ENCODE measurements at places on chromosomes 2 and 18.
A peak's percentile ranks its signal among the peaks of the same experiment; 100 is the strongest.

DNA sequence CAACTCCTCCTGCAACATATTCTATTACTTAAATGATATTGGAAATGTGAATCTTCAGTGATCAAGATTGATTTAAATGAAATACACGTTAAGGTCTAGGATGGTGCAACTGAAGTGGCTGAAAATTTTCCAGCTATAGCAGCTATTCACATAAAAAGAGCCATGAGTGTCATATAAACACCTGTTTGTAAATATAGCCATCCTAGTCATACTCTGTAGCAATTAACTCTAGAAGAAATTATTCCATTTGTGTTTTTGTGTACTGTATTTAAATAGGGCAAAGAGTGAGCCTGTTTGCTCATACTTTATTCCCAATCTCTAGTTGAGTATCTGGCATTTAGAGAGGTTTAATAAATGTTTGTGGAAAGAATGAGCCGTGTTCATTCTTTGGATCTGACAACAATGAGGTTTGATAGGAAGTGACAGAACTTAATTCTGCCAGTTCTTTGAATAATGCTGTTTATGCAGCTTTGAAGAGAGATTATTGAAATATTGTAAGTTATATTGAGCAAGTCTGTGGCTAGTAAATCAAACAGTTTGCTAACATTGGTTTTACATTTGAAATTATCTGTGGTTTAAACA is 49.7 kb downstream of the BABAM2 start:
- no peak for DNase-seq

- no peak for DNase-seq
Measured at GRCh38 chr2:58644451-58644850, 403.3 kb upstream of the FANCL start.

DNA sequence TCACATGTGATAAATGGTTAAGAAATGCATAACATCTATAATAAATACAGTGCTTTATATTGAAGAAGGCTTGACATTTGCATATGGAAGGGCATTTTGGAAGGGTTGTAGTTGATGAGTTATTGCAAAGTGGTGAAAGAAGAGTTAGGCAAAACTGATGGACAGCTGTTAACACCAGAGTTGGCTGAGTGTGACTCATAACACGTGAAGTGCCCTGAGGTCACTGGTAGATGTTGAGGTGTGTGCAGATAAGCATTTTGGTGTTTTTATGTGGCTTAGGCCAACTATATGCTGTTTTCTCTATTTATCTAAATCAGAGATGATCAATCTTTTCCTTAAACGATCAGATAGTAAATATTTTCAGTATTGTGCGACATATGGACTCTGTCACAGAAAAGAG is 154.3 kb upstream of the KCNH7 start:
- DNase-seq, result no peak

DNA sequence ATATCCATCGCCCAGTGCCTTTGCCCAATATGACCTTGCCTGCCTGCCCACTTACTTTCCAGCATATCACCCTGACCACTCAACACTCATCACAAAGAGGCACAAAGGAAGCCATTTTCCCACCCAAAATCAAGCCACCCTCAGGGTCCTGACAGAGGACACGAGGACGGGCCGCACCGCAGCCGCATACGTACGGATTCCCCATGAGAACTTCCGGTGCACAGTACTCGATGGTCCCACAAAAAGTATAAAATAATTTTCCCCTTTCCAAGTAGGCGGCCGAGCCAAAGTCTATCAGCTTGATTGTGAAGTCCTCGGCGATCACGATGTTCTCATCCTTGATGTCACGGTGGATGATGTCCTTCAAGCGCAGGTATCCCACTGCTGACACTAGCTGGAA is 10.0 kb upstream of the MTERF4 start:
- DNase-seq, result no peak

GRCh38 chr2:126616606-126617069 is 39.3 kb upstream of the GYPC start:
- DNase-seq, result peak; percentile 16

GRCh38 chr2:228652366-228652765 is 470.9 kb upstream of the SPHKAP start:
- DNase-seq, result no peak

DNA sequence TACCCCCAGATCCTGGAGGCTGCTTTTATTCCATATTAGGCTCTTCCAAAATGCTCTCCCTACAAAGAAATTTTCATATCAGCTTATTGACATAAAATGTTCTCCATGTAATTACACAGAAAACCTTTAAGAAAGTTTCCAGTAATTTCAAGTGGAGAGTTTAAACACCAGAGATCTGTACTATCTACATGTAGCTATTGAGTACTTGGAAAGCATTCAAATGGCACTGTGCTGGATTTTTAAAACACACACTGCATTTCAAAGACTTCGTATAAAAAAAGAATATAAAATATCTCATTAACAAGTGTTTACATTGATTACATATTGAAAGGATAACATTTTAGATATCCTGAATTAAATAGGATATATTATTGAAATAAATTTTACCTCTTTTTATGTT is 182.4 kb upstream of the ZNF521 start:
- DNase-seq, result no peak

DNA sequence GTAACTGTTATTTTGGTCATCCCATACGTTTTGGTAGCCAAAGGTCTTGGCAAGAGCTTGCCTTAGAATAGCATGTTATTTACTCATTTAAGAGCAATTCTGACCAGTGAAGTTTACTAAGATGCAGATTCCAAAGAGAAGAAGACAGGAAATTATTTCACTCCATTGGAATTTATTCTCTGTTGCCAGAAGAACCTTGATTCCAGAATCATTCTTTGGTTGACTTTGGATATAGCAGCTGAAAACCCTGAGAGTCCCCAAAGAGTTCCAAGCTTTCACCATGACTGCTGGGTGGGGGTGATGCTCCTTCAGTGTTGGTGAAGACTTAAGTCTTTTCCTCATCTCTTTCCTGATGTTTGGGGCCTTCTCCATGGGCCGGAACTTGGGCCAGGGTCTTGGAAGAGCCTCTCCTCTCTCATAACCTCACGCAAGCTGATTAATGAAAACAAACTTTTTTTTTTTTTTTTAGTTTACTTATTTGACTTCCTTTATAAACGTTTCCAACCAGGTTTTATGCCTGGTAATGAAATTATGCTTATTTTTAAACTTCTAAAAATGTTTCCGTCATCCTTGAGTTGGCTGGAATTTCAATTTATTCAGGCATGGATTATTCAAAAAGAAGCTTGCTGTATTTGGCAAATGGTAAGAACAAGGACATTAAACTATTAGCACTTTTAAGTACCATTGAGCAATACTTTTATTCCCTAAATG is 192.0 kb downstream of the MTX2 start:
- no peak for DNase-seq

DNA sequence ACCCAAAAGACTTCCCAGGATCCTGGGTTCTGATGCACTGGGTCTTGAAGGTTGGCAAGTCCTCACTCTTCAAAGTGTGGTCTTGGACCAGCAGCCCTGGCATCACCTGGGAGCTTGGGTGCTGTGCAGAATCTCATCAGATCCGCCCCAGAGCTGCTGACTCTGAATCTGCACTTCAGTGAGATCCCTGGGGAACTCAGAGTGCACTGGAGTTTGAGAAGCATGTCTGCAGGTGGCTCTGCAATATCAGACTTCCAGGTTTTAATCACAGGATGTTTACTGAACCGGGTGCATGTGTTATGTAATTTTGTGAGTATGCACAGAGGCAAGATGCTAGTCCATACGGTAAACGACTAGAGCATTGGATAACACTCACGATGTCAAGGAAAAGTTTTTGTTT is 58.0 kb upstream of the BOD1L2 start:
- DNase-seq, result no peak

DNA sequence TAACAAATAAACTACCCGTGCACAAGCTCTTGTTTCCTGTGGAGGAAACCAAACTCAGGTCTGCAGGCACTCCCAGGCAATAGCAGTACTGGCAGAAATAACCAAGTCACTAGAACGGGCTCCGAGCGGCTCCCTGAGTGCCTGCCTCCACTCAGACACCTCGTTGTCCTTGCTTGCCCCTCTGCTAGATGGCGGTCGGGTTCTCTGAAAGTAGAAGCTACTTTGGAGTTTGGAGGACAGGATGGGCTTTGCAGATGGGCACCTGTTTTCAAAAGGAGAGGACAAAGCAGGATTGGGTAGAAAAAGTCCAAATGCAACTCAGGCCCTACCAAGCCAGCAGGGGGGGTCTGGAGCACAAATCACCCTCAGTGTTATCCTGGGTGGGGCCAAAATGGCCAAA is 136.4 kb downstream of the LRRC30 start:
- DNase-seq, result no peak

GRCh38 chr2:150088538-150088937 is 398.9 kb downstream of the RND3 start:
- no peak for DNase-seq

DNA sequence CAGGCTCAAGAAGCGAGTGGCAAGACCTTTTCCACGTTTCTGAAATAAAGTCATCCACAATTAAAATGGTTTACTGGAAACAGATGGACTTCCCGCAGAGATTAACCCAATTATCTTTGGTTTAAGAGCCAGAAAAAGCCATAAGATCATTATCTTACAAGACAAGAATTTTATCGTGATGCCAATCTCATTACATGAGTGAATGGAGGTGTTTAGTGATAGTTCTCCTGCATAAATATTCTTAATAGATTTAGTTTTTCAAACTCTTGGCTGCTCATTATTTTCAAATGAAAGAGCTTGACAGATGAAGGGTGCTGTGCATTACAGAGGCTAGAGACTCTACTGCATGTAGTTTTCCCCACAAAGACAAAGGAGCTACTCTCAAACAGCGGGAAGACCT is 1028.4 kb upstream of the PIK3C3 start:
- no peak for DNase-seq

- peak; percentile 41 for DNase-seq
Measured at GRCh38 chr2:150572961-150573395, 85.5 kb upstream of the RND3 start.

DNA sequence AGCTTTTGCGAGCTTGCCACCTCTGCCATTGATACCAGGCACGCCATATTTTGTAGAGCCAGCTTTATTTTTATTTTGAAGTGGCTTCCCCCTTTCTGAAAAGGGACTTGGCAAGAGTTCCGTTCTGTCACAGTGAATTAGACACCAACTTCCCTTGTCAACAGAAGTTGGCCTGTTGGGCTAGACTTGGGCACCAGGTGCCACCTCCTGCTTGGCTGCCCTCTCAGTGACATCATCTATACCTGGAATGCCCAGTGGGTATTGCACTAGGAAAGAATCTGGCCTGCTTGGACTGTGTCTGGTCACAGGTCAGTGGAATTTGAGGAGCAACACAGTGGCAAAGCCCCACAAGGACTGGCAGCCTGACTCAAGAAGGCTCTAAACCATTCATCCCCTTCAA is 101.0 kb downstream of the BCL2L11 start:
- DNase-seq, result no peak

DNA sequence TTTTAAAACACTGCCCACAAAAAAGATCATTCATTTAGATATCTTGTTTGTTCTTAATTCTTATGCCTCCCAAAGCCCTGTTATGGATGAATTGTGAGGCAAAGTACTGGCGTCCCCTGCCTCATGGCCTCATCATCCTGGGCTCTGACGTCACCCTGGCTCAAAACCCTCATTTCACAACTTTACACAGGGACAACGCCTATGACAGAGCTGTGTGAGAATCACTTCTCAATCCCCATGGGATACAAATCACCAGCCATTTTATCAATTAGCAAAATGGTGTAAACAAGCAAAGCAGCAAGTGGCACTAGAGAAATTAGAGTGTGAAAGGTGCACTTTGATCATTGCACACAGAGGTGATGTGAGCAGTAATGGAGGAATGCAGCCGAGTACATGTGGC is 16.6 kb downstream of the FHOD3 start:
- DNase-seq, result no peak

GRCh38 chr2:116416731-116417377 is 1397.6 kb upstream of the DDX18 start:
- DNase-seq, result no peak

- no peak for DNase-seq
Measured at GRCh38 chr18:22052405-22053105, 116.8 kb upstream of the GATA6 start.

GRCh38 chr18:11073971-11074370 is 75.4 kb downstream of the PIEZO2 start:
- DNase-seq, result no peak

DNA sequence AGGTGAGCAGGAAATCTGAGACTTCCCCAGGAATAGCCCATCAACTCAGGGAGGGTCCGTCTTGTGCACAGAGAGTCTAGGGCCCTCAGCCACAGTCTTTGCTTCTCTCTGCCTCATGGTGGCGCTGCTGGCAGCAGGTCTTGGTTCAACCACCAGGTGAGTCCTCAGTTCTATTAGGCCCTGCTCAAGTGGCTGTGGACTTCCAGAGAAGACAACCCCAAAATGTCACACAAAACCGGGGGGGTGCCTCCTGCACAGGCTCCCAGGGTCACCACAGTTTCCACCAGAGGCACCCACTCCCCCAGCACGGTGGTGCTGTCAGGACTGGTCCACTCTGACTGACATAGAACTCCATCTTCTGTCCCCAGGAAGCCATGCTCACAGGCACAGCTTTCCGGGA is 2.4 kb upstream of the CHRNG start:
- DNase-seq, result no peak

DNA sequence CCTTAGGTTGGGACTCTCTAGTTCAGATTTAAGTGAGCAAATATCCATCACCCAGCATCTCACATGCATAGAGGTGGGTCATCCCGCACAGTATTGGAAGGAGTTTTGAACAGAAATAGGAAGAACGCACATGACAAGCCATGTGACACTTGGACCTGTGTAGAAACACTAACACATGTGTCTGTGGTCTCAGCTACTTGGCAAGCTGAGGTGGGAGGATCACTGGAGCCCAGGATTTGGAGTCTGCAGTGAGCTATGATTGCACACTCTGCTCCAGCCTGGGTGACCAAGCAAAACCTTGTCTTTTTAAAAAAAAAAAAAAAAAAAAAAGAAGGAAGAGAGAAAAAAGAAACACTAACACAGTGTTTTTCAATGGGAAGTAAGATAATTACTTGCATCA is 5.4 kb upstream of the MTCL1 start:
- no peak for DNase-seq

DNA sequence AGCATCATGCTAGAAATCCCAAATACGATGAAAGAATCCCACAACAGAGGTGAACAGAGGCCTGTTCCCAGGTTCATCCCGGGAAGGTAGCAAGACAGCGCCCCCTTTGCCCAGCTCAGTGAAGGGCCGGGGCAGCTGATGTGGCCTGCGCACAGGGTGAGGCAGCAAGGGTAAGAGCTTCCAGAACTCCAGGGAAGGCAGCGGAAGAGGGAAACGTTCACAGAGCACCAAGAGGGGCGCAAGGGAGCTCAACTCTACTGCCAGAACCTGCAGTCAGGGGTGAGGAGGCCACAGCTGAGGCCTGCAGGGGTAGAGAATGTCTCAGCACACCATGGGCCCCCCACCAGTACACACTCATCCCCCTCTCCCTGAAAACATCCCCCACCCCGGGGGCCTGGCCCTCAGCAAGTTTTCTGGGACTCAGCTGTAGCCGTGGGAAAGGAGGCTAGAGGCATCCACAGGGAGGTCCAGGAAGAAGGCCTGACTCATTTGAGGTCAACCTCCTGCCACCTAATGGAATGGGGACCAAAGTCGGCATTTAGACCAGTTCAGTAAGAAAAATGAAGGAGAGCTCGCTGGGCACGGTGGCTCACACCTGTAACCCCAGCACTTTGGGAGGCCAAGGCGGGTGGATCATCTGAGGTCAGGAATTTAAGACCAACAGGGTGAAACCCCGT is 95.6 kb upstream of the ASAP2 start:
- no peak for DNase-seq

GRCh38 chr2:99631700-99632099 is 141.9 kb upstream of the REV1 start:
- no peak for DNase-seq

- no peak for DNase-seq
Measured at GRCh38 chr2:101256316-101256715, 3.6 kb downstream of the CNOT11 start.

All from GM06990 (cell line).